GM19239 (cell line): ENCODE measurements at places on chromosomes 3 and 15.

- no peak for DNase-seq
Measured at GRCh38 chr3:29363110-29363509, 82.2 kb downstream of the RBMS3 start.

GRCh38 chr3:37940242-37940908, 50.2 kb upstream of the VILL start:
- no peak for DNase-seq

- no peak for DNase-seq
Measured at GRCh38 chr3:197595470-197596185, 39.9 kb upstream of the BDH1 start.

DNA sequence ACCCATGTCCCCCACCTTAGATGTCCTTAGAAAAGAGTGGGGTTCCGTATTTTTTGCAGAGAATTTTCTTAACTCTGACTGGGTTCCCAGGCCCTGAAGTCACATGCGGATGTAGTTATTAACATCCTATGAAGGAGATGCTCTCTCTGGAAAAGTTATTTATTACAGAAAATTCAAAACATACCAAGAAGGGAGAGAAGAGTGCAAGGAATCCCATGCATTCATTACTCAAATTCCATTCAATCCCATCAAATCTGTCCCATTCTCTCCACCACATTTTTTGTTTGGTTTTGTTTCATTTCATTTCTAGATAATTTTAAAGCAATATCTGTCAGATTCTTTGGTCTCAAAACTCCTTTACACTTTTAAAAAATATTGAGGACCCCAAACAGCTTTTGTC, 34.3 kb upstream of the ANKRD34C start:
- no peak for DNase-seq

DNA sequence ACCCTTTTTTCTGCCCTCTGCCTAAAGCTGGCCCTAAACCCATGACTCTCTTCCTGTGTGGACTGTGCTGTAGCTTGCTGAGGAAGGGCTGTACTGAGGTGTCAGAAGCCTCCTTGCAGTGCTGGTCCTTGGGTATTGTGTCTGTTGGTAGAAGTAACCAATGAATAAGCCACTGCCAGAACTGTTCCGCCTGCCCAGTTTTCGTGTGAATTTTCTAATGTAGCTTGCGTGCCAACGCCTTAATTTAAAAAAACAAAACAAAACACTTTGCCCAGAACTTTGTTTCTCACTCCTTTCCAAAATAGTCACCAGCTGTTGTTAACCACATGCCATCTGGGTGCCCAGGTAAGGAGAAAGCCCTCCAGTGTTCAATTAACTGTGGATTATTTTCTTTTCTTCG, 101.9 kb downstream of the KLHL25 start:
- no peak for DNase-seq

GRCh38 chr3:44478055-44478468, 592 bp upstream of the ZNF445 start:
- no peak for DNase-seq

GRCh38 chr15:89017370-89018066, 70.7 kb upstream of the ABHD2 start:
- DNase-seq, result peak; percentile 46

DNA sequence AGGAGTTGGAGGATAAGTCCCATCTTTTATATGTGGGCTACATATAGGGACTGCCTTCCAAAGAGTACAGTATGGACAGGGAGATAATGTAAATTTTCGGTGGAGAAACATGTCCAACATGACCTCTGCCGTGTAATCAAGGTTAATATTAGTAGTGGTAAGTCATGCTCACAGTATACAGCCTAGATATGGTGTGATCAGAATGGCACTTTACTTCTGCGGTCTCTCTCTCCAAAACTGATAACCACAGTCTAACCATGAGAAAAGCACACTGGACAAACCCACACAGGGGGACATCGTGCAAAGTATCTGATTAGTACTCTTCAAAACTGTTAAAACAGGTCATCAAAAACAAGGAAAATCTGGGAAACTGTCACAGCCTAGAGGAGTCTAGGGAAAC, 66.6 kb upstream of the PLCL2 start:
- no peak for DNase-seq

DNA sequence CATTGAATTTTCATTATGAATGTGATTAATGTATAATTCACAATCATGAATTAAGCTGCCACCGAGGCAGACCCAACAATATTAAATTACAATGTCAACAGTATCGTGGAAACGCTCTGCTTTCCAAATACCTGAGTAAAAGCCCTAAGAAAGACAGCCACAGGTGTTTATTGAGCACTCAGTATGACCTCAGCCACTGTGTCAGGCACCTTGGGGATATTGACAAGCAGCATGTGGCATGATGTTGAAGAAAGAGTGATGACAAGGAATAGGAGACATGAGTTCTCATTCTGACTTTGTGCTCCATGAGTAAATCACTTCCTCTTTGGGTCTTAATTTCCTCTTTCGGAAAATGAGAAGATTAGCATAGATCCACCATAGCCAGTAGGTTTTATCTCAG, 12.8 kb downstream of the C2CD4A start:
- no peak for DNase-seq

DNA sequence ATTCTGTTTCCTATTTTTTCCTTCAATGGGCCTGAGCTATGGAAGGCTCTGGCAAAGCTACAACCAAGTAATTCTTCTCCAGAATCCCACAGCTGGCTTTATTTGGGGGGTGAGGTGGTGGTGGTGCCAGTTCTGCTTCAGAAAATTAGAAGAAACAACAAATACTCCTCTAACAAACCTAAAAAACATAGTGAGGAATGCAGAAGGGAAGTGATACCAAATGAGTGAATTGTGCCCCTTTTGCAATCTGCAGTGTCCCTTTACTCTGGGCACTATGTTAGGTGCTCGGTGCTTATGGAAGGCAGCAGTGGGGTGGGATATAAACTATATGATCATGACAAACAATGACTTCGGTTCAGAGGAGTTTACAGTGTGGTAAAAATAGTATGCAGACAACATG, 90.4 kb upstream of the ROPN1 start:
- DNase-seq, result no peak

GRCh38 chr3:30915782-30916181, 21.3 kb upstream of the GADL1 start:
- DNase-seq, result no peak

GRCh38 chr3:148943506-148944205, 47.7 kb upstream of the GYG1 start:
- DNase-seq, result peak; percentile 46

GRCh38 chr3:192207651-192208050, 519.7 kb downstream of the FGF12 start:
- no peak for DNase-seq

DNA sequence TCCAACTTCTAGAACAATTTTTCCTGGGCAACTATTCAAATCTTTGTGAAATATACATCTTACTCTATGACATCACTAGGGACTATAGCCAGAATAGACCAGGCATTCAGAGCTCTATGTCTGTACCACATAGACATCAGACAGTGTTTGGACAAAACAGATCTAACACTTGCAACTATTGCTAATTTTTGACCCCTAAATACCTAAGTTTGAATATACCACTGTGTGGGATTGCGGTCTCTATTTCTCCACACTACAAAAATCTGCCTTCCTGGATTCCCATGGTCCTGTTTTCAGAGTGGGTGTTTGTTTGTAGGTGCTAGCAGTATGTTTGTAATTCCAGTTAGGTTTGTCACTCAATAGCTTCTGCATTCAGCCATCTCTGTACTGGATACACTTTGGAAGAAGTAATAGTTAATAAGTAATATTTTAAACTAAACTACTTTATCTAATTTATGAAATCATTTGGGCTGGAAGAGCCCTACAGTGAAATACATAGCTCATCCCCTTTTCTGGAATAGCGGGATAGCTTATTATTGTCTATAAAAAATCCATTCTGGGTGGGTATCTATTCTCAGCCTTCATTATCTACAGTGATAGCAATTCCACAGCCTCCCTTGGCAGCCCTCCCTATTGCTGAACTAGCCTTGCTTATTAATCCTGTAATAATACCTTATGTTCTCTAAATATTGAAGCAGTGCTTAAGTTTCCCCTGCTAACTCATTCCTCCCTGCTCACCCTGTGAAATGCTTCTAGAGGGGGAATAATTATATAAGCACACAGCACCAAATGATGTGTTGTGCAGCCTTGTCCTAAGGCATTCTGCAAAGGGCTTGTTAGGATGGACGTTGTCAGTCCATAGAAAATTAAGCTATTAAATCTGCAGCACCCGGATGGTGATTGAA, 49.4 kb downstream of the RBMS3 start:
- no peak for DNase-seq
